OCI-M1 (cell line): ENCODE measurements at places on chromosomes 12 and 14.

DNA sequence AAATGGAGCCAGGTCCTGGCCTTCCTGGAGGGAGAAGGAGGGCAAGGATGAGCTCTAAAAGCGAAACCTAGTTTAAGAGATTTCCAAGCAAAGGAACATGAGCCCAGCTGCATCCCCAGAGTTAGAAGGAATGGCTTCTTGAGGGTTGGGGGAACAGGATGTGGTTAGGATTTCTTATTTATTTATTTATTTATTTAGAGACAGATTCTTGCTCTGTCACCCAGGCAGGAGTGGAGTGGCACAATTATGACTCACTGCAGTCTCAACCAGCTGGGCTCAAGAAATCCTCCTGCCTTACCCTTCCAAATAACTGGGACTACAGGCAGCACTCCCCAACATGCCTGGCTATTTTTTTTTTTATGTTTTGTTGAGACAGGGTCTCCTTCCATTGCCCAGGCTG is 25.3 kb upstream of the TMEM106C start:
- DNase-seq = no peak

DNA sequence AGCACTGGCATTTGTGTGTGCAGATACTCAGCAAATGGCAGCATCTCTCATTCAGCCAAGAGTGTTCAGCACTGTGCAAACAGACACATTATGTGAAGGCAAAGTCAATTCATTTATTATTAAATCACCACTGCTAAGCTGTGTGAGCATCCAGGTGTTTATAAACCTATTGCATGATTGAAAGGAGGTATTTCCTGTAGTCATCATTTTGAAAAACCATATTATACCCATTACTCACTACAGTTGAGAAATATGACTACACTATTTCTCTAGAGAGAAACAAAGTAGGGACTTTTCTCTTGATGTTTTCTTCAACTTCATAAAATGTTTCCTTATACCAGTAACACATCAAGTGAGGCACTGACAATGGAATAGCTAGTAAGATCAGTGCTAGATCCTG is 13.7 kb downstream of the SPX start:
- DNase-seq = no peak

DNA sequence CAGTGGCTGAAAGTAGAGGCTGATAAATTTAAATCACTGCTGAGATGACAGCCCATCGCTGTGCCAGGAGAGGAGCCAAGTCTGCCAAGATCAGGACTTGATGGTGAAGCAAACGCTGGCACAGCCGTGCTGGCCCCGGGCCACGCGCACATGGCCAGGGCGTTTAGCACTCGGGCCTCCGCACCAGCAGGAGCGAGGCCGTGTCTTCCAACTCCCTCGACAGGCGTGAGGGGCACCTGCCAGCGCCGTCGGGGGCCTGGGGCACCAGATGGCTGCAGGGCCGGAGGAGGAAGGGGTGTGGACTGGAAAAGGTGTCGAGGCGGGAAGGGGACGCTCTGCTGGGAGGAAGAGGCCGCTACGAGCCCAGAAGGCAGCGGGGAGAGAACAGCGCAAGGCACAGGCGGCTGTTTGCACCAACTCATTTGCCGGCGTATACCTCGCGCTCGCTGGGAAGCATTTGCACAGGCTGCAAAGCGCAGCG is 29.5 kb downstream of the RIMBP2 start:
- no peak for DNase-seq

DNA sequence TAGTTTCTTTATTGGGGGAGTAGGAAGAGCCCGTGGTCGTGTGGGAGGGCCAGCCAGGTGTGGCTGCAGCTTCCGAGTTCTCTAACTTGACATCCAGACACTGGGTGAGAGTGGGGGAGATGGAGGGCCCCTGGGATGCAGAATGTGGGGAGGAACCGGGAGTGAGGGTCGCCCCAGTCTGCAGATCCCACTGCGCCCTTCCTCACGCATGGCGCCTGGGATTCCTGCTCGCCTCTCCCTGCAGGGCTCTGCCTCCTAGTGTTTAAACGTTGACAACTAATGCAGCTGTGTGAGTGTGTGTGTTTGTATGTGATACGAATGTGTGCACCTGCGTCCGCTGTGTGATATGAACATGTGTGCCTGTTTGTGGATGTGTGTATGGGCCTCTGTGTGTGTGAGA is 34.6 kb downstream of the FZD10 start:
- DNase-seq = no peak

- no peak for DNase-seq
Measured at GRCh38 chr12:65450625-65451024, 172.1 kb downstream of the MSRB3 start.

DNA sequence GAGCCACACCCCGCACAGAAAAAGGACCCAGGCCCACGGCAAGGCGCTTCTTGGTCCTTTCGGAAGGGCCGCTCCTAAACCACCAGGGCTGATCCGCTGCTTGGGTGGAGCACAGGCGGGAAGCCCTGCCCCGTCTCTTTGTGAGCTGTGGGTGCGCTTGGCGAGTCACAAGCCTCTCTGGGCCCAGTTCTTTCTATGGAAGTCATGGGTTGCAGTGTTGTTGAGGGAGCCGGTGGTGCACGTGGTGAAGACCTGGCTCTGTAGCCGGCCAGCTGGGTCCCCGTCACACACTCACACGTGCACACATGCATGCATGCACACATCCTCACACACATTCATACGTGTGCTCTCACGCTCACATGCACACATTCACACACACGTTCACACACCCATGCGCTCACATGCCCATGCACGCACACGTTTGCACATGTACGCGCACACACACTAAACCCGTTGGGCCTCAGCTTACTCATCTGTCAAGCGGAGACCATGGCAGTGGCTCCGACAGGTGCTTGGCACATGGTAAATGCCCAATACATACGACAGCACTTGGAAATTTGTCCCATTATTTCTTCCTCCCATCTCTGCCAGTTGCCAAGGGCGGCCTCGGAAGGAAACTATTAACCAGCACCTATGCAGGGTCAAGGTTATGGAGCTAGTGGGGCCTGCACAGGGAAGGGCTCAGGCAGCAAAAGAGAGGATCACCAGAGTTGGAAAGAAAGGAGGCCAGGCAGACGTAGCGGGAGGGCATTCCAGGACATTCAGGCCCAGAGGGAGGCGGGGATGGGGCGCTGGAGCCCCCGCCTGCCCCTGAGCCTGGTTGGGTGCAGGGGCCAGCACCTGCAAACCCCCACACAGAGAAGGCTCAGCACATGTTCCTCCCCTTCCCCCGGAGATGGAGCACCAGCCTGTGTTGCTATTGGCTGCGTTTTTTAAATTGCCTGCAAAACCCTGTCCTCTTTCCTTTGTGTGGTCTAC is 96.9 kb downstream of the SETD3 start:
- no peak for DNase-seq

DNA sequence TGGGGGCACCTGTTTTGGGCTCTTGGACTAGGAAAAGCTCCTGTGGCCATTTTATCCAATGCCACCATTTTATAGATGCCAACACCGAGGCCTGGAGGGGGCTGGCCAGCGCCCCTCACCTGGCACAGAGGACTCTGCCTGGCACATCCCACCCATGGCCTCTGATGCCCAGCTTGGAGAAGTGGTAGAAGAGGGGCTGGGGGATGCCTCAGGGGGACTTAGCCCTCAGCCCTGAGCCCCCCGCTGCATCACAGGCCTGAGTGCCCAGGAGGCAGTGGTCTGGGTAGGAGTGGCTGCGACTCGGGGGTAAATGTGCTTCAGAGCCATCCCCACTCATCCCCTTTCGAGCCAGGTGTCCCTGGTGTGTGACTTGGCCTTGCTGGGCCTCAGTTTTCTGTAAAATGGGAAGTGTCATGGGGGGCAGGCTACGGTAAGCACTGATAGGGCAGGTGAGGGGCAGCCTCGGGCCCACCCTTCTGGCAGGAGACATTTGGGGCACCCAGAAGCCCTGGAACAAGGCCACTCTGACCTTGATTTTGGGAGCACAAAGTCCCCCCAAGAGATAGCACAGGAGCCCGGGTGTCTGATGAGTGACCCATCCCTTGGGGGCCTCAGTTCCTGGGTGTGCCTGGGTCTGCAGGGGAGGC is 22.5 kb downstream of the SH2B3 start:
- no peak for DNase-seq

- no peak for DNase-seq
Measured at GRCh38 chr12:65895759-65896656, 71.7 kb downstream of the HMGA2 start.

DNA sequence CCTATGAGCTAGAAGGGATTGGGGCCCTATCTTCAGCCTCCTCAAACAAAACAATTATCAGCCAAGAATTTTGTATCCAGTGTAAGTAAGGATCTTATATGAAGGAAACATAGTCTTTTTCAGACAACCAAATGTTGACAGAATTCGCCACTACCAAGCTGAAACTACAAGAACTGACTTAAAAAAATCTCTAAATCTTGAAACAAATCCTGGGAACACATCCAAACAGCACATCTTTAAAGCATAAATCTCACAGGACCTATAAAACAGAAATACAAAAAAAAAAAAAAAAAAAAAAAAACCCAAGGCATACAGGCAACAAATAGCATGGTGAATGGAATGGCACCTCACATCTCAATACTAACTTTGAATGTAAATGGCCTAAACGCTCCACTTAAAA is 41.3 kb upstream of the LMNTD1 start:
- DNase-seq = no peak

DNA sequence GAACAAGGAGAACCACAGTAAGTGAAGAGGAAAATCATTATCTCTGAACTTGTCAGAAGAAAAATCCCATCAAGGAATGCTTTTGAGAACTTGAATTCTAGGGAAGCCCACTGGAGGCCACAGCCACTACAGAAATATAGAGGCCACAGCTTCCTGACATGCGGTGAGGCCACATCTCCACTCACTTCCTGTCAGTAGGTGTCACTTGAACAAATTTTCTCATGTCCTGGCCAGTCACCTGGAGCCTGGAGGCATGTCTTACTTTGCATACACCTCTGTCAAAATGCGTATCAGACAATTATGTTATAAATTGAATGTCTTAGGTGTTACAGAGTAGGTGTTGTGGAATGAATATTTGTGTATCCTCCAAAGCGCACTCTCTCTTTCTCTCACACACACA is 370.3 kb downstream of the DAD1 start:
- no peak for DNase-seq

DNA sequence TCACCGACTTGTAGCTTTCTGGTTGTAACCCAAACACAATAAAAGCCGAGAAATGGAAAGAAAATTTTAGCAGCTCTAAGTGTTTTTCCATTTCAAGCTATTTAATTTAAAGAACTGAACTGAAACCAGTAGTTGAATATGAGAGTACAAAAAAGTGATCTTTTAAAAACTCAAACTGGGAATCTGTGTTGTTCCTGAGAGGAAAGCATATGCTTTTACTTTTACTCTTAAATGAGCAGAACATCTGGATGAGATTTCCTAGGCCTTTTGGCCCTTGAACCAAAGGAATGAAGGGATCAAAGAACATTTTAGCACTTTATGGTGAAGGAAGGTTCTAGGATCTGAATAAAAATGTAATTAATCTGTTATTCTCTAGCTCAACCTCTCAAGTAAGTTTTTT is 1.3 kb downstream of the KERA start:
- DNase-seq = no peak

DNA sequence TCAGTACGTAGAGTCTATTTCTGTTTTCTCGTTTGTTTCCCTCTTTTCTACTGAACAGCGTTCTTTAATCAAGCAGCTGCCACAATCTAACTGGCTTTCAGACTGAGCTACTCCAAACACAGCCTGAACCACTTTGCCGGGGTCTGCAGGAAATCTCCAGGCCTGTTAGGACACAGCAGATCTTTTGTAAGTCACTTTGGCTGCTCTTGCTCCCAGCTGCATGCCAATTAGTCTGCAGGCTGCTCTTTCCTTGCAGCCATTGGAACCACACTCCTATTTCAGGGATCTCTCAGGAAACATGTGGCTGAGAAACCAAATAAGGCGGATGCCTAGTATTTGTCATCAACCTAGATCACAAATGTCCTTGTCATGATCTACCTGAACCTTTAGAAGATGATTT is 73.6 kb downstream of the TMTC1 start:
- no peak for DNase-seq
